AG10803 (cell line): ENCODE measurements at places on chromosomes 5 and 9.

GRCh38 chr5:170438581-170438980 is 49.4 kb upstream of the KCNMB1 start:
- no peak for DNase-seq

GRCh38 chr5:2442496-2443354 is 308.8 kb downstream of the IRX2 start:
- DNase-seq = no peak

GRCh38 chr5:10333154-10334006 is 20.1 kb upstream of the MARCHF6 start:
- DNase-seq = no peak

GRCh38 chr9:91770229-91770628 is 179.8 kb downstream of the ROR2 start:
- DNase-seq = no peak

GRCh38 chr5:135446206-135446605 is 942 bp downstream of the DCANP1 start:
- no peak for DNase-seq

DNA sequence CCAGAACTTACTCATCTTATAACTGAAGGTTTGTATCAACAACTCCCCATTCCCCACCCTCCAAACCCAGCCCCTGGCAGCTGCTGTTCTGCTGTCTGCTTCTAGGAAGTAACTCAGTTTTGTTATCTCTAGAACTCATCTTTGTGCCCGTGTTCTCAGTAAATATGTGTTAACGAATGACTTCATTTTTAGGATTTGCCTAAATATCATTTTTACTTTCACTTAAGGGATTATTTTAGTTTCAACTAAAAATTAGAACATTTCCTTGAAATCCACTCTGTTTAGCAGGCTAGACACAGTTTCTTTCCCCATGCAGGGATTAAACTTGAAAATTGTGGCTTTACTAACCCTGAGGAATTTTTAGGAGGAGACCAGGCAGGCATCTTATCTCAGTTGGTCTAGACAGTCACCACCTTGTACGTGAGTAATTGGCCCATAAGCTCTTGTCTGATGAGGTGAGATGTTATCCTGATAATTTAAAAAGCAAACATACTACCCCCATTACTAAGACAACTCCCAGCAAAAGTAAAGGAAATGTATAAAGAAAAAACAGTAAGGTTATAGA is 68.2 kb upstream of the TNFAIP8 start:
- DNase-seq = no peak

- DNase-seq = peak; percentile 99
Observed at GRCh38 chr9:88745276-88746001, 210.5 kb downstream of the NXNL2 start.

GRCh38 chr9:93427655-93428379 is 23.7 kb upstream of the FAM120A start:
- DNase-seq = no peak

DNA sequence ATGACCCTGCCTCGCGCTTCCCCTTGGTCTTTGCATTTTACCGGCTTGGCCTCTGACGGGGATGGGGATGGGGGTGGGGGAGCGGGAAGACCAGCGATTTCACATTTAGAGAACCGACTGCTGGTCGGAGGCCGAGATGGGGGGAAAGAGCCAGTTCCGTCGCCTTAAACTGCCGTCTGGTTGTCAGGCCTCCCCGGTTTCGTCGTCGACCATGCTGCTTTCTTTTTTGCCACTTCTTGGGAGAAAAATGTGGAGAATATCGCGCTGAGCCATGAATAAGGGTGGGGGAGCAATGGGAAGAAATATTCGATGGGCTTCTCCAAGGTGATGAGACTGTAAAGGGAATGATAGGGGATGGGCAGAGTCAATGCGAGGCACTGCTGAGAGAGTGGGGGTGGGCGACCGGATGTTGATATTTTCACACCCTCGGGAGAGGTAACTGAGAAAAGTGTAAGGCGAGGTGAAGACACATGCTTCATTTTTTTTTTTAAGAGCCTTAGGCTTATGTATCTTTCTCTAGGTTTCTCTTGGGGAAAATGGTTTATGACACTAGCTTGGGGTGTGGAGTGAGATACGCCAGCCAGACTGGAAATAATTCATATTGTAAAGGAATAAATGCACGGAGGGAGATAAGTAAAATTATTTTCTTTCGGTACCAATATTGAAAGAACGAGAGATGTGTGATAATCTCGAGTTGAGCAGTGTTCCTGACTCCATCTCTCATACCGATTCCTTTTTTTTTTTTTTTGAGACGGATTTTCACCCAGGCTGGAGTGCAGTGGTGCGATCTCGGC is 1.1 kb downstream of the KIF2A start:
- DNase-seq = peak; percentile 43

GRCh38 chr5:14902826-14903560 is 31.4 kb upstream of the ANKH start:
- no peak for DNase-seq

DNA sequence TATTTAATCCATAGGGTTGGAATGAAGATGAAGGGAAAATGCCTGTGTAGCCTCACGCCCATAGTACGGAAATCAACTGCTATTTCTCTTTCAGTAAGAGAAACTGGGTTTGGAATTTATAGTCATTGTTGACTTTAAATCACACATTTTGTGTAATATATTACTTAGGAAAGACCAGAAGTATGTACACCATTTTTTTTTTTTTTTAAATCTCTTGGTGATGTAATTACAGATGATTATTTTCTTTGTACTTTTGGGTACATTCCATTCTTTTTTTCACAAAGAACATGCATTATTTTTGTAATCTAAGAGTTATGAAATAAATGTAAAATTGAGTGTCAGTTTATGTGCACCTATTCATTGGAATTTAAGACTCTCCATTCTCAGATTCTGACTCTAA is 45.7 kb downstream of the POC5 start:
- DNase-seq = no peak

GRCh38 chr5:179374506-179375235 is 29.4 kb upstream of the ADAMTS2 start:
- no peak for DNase-seq
